NB4 (cell line): ENCODE measurements at places on chromosomes 11 and 22.
A peak's percentile ranks its signal among the peaks of the same experiment; 100 is the strongest.

GRCh38 chr11:116732271-116733042 lies 40.3 kb downstream of the BUD13 start:
- DNase-seq, result peak; percentile 74

DNA sequence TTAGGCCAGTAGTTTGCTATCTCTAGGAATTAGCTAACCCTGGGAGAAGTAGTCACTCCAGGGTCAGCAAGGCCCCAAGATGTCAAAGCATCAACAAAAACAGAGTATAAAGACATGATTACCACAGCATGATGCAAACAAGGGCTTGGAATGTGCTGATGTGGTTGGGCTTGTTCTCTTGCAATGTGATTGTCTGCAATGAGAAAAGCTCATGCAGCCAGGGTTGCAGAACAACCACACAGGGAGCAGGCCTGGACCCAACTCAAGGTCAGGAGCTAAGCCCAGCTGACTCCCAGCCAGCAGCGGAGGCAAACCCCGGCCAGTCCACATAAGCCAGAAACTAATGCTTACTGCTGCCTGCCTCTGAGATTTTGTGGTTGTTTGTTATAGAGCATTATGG lies 132.4 kb upstream of the ZC3H12C start:
- no peak for DNase-seq

GRCh38 chr22:44878483-44879300 lies 126.3 kb downstream of the ARHGAP8 start:
- DNase-seq, result no peak

GRCh38 chr11:15208378-15209222 lies 93.9 kb downstream of the INSC start:
- peak; percentile 68 for DNase-seq

DNA sequence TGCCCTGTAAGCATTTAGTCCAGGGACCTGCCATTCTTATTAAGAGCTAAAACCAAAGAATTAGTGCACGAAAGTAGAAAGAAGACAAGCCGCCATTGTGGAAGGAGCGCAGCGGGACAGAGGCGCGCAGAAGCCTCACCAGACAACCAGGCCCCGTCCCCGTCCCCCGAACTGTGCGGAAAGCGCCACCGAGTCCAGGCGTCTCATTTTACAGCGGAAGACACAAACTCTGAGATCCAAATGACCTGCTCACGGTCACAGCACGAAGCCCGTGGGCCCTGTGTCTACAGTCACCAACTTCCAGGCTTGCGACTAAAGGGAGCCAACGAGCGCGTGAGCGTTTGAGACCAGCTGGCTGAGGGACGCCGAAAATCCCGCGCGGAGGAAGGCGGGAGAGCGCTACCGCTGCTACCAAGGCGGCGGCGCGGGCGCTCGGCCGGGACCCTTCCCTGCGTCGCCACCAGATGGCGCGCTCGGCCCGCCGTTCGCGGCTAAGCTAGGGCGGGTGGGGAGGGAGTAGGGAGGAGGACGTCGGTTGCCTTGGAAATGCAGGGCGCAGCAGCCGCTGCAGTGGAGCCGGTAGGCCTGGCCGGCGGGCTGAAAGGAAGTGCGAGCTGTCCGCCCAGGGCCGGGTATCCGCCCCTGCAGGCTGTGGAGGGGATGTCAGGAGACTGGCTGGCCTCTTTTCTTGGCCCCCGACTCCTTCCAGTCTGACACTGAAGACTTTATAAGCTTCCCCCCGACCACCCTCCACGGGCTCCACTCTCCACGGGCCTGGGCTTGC lies 434 bp upstream of the CCDC83 start:
- peak; percentile 97 for DNase-seq

GRCh38 chr11:61187505-61188130 lies 15.7 kb upstream of the PGA3 start:
- peak; percentile 84 for DNase-seq

DNA sequence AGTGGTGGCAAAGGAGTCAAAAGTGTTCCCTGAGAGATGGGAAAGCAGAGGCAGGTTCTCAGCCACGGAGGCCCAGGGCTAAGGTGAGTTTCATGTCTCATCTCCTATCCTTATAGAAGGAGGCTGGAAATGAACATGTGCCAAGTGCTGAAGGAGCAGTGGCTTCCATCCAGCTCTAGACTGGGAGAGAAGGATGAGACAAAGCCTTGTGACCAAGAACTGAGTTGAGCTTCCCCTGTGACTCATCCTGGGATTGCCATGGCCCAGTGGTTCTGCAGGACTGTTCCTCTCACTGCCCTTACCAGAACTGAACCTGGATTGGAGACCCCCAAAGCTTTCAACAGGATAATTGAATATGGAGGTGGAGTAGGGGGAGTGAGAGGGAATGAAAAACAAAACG lies 16.7 kb upstream of the OR9Q1 start:
- no peak for DNase-seq

DNA sequence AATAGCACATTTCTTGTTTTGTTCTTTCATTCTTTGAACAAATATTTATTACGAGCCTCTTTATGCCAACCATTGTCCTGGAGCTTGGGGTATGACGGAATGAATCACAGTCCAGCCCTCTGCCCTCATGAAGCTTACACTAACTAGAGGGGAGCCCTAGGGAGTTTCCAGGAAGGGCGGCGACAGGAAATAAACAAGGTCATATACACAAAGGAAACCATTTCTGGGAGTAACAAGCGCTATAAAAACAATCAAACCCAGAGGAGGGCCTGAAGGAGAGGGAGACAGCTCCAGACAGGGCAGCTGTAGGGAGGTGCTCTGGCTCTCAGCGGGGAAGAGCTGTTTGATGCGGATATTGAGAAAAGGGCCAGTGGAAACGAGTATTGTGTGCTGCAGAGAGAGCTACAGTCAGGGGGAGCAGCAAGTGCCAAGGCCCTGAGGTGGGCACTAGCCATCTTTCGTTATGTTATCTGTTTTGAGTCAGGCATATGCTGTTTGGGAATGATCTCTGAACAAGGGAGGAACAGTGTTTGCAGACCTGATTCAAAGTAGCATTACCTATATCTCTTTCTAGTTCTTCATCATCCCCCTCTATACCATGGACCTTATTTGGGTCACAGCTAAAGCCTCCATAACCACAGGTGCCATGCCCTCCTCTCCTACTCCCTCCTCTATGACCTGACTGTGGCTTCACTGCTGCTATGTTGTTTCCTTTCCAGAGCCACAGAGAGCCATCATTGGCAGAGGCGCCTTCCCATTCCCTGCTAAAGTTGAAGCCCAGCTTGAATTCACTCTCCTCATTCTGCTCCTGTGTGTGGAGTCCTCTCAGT lies 15.3 kb upstream of the ZBTB16 start:
- peak; percentile 28 for DNase-seq

GRCh38 chr11:60971520-60971919 lies at the start of gene CD6:
Gene CD6, plus strand, starts transcription at chr11:60971680. Its CDS starts 186 bp downstream, at chr11:60971866.
- peak; percentile 44 for DNase-seq

DNA sequence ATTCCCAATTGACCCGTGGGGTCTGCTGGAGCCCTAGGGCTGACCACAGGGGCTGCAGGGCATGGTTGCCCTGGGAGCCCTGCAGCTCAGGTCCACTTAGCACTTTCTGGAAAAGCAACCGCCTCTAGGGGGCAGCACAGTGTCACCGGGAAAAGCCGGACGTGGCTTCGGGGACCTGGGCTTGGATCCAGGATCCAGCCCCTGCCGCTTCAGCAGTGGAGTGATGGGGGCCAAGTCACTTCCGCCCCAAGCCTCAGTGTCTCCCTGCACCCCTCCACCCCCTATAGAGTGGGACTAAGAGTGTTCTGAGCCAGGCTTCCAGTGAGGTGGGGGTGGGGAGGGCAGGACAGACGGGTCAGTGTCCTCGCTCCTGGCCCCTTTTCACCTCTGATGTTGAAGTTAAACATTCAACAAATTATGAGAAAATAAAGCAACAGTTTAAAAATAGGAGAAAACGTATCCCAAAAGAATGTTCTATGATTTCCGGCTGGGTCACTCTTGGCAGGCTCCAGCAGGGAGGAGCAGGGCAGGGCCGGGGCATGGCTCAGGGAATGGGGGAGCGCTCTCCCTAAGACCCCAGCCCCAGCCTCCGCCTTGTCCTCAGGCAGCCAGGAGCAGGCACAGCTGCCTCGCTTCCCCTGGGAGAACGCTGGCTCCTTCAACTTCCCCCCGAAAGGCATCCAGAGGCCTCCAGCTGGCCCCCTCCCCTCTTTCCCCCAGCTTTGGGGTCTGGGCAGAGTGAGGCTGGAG lies 96.5 kb upstream of the FGF3 start:
- peak; percentile 68 for DNase-seq

DNA sequence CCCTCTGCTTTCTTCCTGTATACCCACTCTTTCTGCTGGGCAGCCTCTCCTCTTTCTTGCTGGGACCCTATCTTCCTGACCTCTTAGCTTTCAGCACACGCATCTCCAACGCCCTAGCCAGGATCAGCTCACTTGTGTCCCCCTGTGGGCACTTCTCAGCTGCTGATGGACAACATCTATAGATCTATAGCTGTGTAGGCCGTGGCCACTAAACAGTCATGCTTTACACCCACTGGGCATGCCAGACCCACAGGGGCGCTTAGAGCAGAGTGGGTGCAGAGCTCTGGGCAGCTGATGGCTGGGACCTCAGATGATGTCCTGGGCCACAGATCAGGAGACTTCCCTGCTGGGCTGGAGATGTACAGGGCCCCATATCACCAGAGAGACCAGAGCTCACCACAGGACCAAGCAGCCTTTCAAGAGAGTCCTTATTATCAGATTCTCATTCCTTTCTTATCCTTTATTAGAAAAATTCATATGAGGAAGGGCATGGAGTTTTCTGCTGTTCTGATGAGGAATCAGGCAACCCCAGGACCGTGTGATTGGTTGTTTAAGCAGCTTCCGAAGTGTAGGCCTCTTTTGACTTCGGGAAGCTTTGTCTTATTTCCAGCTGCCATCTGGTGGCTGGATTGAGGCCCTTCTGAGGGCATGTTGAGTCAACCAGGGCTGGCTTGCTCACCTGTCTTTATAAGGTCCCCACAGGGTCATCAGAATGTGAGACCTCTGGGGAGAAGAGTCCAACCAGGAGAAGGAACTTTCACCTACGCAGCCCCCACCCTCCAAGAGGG lies 60.5 kb downstream of the OSBP2 start:
- DNase-seq, result peak; percentile 66

GRCh38 chr11:65334696-65335295 lies 1.1 kb downstream of the DPF2 start:
- no peak for DNase-seq

- peak; percentile 72 for DNase-seq
These were observed 29.2 kb upstream of the PLET1 start for GRCh38 chr11:112289588-112290492.

DNA sequence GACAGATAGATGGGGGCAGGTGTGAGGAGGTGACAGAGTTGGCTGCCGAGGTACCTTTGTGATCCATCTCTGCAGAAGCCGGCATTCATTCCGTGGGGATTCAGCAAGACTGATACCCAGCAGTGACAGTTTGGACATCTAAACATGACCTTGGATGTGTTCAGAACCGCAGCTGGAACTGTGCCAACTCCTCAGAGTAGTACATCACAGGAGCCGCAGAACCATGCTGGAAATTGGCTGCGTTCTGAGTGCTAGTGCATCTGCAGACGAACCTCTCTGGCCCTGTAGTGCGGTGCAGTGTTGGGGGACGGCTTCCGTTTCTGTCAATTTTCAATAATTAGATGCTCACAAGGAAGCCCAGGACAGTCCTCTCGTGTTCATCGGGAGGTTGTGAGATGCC lies 772.1 kb downstream of the NTM start:
- no peak for DNase-seq

- DNase-seq, result no peak
These were observed 11.3 kb downstream of the EED start for GRCh38 chr11:86255896-86256295.

- DNase-seq, result no peak
These were observed 8.1 kb upstream of the PDE3B start for GRCh38 chr11:14635546-14635945.

DNA sequence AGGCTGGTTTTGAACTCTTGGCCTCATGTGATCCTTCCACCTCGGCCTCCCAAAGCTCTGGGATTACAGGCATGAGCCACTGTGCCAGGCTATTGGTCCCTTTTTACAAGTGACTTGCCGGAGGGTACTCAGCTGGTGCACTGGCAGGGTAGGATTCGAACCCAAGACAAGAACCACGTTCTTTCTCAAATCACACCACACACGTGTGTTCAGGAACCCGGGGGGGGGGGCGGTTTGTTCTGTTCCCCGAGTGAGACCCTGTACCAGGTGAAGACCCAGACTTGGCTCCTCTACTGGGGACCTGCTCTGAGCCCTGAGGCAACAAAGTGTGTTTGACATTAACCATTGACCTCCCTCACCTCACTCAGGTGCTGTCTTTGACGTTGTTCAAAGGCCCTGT lies 3.8 kb upstream of the YWHAH start:
- DNase-seq, result no peak

GRCh38 chr11:37496201-37496600 lies 898.2 kb upstream of the RAG2 start:
- DNase-seq, result no peak

DNA sequence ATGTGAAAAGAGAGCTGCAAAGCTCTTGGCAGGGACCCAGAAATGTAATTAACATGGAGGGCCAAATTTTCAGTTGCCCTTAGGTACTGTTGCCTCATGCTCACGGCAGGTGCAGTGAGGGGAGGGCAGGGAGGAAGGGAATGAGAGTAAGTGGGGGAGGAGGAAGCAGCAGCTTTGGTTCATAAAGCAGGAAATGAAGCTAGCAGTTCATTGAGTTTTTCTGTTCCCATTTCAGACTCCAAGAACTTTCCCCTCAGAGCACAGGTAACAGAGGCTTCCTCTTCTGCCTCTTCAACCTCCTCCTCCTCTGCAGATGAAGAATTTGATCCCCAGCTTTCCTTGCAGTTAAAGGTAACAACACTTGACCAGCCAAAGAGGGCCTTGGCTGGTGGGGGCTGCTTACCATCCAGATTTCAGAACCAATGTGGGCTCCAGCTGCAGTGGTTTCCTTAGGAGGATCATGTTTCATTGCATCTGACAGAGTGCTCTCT lies 57.9 kb upstream of the PARVA start:
- DNase-seq, result no peak

DNA sequence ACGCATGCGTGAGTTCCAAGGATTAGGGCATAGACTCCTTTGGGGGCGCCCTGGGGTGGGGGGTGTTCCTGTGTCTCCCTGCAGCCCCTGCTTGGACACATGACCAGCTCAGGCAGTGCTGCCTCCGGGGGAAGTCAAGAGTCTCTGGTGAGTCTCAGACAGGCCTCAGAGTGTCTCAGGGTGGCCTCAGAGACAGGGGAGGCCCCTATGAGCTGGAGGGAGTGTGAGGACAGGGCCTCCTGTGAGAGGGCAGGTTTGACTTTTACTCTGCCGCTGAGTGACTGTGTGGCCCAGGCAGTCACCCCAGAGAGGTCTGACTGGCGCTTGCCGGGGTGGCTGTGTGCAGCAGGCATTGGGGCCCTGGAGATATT lies 41.2 kb upstream of the KCNQ1OT1 start:
- peak; percentile 59 for DNase-seq

DNA sequence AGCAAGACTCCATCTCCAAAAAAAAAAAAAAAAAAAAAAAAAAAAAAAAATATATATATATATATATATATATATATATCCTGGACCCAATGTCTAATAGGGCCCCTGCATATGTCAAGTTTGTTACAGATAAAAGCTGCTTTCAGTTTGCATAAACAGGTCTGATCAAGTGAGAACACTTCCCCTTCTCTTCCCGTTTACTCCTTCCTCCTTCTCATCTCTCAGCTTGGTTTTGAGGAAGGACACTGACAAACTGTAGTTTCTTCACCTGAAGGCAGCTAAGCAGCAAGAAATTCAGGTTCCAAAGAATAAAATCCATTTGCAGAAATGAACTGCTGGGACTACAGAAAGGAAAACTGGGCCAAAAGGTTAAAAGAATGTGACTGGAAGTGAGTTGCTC lies 11.7 kb downstream of the THOC5 start:
- DNase-seq, result peak; percentile 16
